ENCODE measurements at places on chromosomes 7 and 10. TPM values are rescaled to one million over a fixed set of nuclear protein-coding genes. Genes with fewer than 3 reads are reported as not detected.

FAM3C gene
- total RNA-seq: 27.6 TPM

KAZALD1 gene
- total RNA-seq: 5.7 TPM

SDK1 gene
- 13.3 TPM for total RNA-seq

IFIT1B gene
- not detected for total RNA-seq

KCNMA1 gene
- total RNA-seq: 28.6 TPM

ADGRA1 gene
- not detected for total RNA-seq

RGR gene
- not detected for total RNA-seq

DCLRE1A gene
- 0.21 TPM for total RNA-seq

GRID2IP gene
- not detected for total RNA-seq

CALML3 gene
- not detected for total RNA-seq

PHYHIPL gene
- not detected for total RNA-seq

PDK4 gene
- total RNA-seq: 227 TPM

C10orf53 gene
- not detected for total RNA-seq

PDZD7 gene
- total RNA-seq: 0.53 TPM

VIPR2 gene
- total RNA-seq: 17.8 TPM

BMPR1A gene
- total RNA-seq: 12.9 TPM

TMEM273 gene
- 82.3 TPM for total RNA-seq

TMEM184A gene
- not detected for total RNA-seq

LIPM gene
- not detected for total RNA-seq

TET1 gene
- 3.9 TPM for total RNA-seq

ATOH7 gene
- not detected for total RNA-seq

CYP2C9 gene
- not detected for total RNA-seq

DPP6 gene
- not detected for total RNA-seq

GLRX3 gene
- total RNA-seq: 30.7 TPM

TLX1 gene
- total RNA-seq: not detected

TFPI2 gene
- total RNA-seq: not detected

REPIN1 gene
- 123 TPM for total RNA-seq

OR6B1 gene
- not detected for total RNA-seq

NMT2 gene
- total RNA-seq: 11.9 TPM

TEX36 gene
- not detected for total RNA-seq

FAM25G gene
- total RNA-seq: not detected

ABCB1 gene
- 5.5 TPM for total RNA-seq

AKR1C2 gene
- total RNA-seq: 16.6 TPM

GDF2 gene
- 0.21 TPM for total RNA-seq

CDHR3 gene
- 5.7 TPM for total RNA-seq

PNLIPRP2 gene
- not detected for total RNA-seq
